Hepatic stellate cell (primary cell): ENCODE measurements at places on chromosomes 6 and 20.

DNA sequence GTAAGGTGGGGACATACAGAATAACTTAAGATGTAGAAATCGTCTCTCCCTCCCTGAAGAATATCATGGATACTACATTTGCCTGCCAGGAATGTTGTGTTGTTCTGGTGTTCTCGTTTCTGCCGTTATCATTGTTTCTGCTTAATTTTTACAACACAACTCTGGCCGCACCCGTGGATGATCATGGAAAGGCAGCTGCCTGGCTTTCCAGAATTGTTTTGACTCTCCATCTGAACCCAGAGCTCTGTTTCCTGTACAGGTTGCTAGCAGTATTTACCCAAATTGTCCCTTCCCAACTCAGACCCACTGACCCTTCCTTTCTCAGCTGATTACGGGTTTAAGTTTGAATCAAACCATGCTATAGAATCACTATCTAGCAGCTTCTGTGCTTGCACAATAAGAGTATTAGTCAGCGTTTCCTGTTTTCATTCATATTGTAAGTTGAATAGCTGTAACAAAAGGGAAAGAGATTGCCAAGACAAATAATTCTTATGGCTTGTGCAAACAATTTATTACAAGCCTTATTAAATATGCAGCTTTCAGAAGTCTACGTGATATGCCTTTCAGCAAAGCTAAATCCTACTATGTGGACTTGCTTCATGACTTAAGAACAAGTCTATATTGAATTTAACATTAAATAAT is 139.0 kb downstream of the MTHFD1L start:
- DNase-seq: peak; percentile 44

DNA sequence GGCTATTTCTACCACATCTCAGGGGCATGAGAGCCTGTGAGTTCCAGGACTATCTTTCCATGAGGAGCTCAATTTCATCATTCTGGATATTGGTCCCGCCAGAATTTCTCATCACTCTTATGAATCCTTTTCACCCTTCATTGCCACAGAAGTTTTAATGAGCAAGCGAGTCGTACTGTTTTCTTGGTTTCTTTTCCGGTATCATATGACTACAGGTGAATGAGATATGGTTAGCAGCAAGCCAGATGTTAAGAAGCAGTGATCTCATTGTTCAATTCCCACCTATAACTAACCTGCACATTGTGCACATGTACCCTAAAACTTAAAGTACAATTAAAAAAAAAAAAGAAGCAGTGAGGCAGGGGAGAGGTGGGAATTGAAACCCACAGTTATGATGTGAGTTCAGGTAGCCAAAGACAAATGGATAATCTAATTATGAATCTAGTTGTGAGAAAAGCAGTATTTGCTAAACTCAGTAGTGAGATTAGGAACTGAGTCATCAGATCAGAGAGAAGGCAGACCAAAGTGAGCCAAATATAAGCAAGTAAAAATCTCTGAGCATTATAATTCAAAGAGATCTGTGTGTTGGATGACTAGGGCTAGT is 78.0 kb upstream of the ELOVL5 start:
- no peak for DNase-seq

- no peak for DNase-seq
These were observed 13.0 kb downstream of the SLC35F1 start for GRCh38 chr6:117919775-117920729.

GRCh38 chr20:49381558-49382493 is 100.6 kb downstream of the KCNB1 start:
- DNase-seq: no peak

- DNase-seq: no peak
These were observed 9.8 kb downstream of the OGFRL1 start for GRCh38 chr6:71298459-71298858.

GRCh38 chr6:150177259-150177951 is 34.6 kb downstream of the PPP1R14C start:
- DNase-seq: no peak

GRCh38 chr6:149766156-149766769 is 16.7 kb downstream of the PCMT1 start:
- peak; percentile 34 for DNase-seq

DNA sequence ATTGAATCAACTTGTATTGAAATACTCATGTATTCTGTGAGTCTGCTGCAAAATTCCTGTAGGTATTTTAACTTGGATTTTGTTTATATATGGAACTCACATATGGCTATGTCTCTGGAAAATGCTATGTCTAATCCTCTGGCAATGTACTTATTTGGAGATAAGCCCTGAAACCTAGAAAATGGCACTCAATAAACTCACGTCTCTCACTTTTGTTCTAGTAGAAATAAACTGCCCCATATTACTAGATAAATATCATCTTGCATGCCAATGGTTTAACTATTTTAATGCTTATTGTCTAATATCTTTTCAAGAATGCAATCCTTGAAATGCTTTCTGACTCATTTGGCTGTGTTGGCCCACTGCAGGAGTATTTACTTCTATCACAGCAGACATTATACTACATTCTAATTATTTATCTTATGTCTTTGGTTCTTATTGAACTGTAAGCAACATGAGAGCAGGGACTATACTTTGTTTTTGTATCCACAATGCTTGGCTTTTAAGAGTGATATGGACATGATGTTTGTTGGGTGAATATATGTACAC is 292.2 kb upstream of the RSPO3 start:
- no peak for DNase-seq

DNA sequence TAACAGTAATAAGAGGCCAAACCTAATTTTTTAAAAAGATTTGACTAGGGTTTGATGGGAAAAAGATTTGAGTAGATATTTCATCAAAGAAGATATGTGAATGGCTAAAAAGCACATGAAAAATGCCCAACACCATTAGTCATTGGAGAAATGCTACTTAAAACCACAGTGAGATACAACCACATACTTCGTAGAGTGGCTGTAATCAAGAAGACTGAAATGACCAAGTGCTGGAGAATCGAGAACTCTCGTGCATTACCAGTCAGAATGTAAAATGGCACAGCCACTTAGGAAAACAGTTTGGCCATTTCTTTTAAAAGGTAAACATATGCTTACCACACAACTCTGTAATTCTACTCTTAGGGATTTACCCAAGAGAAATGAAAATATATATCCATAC is 175.5 kb downstream of the EYA2 start:
- DNase-seq: no peak

- DNase-seq: no peak
These were observed 30.4 kb downstream of the RPP40 start for GRCh38 chr6:4973415-4973814.

GRCh38 chr20:4261333-4262284 is 246.3 kb upstream of the RNF24 start:
- no peak for DNase-seq

DNA sequence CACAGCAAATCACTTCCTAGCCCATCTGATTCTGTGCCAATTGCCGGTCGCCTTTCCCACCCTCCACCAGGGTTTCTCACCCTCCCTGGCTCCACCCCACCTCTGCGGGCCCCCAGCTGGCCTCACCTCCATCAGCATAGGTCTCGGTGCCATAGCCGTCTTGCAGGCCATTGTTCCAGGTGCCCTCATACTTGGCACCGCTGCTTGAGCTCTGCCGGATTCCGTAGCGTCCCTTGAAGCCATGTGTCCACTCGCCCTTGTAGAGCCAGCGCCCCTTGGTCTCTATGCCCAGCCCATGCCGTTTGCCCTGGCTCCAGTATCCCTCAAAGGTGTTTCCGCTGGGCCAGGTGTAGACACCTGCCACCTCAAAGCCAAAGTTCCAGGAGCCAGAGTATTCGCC is 787 bp downstream of the JPH2 start:
- DNase-seq: no peak

DNA sequence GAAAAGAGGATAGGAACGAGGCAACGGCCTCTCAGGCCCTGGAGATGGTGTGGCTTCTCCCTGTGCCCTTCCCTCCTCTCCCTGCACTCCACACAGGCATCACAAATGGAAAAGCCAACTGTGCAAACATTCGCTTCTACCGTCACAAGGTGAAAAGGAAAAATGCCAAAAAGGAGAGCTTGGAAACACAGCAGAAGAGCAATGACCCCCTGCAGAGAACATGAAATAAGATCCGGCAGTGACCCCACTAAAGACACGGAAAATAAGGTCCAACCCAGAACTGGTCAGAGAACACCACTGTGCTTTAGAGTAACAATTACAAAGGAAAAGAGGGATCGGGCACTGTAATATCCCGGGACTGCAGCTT is 63.0 kb downstream of the SLC22A23 start:
- no peak for DNase-seq

- peak; percentile 92 for DNase-seq
These were observed 146.8 kb downstream of the SH3BGRL2 start for GRCh38 chr6:79777713-79778579.

- no peak for DNase-seq
These were observed 42.9 kb upstream of the EYA2 start for GRCh38 chr20:46851746-46852145.

- no peak for DNase-seq
These were observed 872 bp upstream of the RBM39 start for GRCh38 chr20:35742741-35743523.

GRCh38 chr20:11103866-11104265 is 430.1 kb upstream of the JAG1 start:
- DNase-seq: no peak

DNA sequence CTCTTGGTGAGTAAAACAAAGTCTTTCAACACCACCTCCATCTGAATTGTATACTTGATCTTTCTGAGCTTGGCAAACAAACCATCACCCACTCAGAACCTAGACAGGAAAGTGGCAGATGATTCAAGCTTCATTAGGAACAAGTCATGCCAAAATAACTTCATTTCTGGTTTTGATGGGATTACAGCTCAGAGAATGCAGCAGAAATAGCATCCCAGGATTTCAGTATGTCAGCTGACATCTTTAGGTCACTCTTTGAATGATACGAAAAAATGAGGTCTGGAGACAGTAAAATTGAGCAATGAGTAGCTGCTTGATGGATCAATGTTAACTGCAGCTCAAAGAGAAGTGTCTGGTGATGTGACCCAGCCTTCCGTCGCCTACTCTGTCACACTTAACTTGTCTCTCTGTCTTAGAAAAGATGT is 92.4 kb downstream of the GJA10 start:
- no peak for DNase-seq

DNA sequence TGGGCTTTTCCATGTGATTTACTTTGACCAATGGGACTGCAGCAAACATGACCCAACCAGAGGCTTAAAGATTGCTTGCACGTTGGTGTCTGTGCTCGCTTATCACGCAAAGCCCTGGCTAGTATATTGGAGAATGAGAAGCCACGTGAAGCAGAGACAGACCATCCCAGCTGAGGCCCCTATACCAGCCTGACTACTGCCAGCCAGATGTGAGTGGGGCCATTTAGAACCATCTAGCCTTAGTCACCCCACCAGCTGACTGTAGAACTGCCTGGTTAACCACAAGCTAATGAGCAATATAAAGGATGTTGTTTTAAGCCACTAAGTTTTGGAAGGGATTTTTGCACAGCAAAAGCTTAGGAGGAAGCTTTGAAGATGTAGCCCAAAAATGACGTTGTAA is 74.5 kb downstream of the MACROD2 start:
- DNase-seq: no peak

DNA sequence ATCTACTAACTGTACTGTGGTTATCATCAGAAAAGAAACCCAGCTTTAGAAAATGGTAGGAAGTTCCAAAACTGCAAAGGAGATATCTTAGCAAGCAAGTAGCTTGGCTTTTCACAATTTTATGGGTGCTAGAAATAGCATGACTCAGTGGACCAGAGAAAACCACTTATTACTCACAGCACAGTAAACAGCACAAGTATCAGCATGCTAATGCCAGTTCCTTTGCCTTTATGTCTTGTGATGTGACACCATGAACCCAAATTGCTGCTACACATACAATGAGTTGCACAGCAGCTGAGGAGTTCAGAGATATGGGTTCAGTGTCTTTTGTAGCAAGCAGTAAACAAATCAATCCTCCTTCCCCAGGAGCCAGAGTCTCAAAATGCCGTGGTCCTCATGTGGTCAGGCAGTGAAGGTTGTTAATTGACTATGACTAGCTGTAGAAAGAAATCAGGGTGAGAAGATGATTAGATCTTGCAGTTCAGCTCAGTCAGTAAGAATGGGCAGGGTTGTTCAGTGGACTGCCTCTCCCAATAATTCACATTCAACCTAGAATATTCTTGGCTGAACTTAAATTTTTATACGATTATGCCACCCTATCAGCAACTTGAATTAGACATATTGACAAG is 73.3 kb downstream of the OPRM1 start:
- DNase-seq: no peak

- no peak for DNase-seq
These were observed 31.1 kb downstream of the RALY start for GRCh38 chr20:34024723-34025351.

DNA sequence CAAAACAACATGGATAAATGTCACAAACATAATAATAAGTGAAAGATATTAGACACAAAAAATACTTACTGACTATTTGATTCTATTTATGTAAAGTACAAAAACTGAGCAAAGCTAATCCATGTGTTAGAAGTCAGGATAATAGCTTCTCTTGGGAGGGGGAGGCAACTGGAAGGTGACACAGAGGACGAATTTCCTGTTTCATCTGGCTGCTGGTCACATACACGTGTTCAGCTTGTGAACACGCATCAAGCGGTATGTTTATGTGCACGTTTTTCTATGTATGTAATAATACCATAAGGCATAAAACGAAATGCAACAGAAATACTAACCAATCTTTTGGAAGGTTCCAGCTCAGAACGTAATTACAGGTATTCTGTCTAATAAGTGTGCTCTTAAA is 54.3 kb downstream of the MKKS start:
- no peak for DNase-seq

DNA sequence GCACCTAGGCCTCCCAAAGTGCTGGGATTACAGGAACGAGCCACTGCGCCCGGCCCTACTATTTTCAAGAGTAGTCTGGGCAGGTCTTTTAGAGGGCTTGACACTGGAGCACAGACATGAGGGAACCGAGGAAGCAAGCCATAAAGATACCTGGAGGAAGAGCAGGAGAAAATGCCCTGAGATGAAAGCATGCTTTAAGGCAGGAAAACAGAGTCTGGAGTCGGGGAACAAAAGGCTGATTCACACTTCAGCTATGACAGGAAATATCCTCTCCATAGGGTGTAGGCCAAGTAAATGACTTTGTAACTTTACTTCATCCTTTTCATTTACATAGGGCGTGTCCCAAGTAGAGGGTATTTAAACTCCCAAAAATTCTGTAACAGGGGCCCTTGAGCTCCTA is 4.3 kb upstream of the SERINC3 start:
- no peak for DNase-seq

DNA sequence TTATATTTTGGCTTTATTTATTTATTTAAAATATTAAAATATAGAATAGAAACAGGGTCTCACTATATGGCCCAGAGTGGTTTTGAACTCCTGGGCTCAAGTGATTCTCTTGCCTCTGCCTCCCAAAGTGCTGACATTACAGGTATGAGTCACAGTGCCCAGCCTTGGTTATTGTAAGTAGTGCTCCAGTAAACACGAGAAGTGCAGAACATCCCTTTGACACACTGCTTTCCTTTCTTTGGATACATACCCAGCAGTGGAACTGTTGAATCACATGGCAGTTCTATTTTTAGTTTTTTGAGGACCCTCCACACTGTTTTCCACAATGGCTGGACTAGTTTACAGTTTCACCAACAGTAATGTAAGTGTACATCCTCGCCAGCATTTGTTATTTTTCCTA is 203.9 kb downstream of the PHF3 start:
- no peak for DNase-seq
